ENCODE measurements at places on chromosomes 7 and 10. TPM values are rescaled to one million over a fixed set of nuclear protein-coding genes. Genes with fewer than 3 reads are reported as not detected.
A peak's percentile ranks its signal among the peaks of the same experiment; 100 is the strongest.

GRCh38 chr10:93503075-93503474 is 6.7 kb downstream of the CEP55 start:
- DNase-seq: no peak

DNA sequence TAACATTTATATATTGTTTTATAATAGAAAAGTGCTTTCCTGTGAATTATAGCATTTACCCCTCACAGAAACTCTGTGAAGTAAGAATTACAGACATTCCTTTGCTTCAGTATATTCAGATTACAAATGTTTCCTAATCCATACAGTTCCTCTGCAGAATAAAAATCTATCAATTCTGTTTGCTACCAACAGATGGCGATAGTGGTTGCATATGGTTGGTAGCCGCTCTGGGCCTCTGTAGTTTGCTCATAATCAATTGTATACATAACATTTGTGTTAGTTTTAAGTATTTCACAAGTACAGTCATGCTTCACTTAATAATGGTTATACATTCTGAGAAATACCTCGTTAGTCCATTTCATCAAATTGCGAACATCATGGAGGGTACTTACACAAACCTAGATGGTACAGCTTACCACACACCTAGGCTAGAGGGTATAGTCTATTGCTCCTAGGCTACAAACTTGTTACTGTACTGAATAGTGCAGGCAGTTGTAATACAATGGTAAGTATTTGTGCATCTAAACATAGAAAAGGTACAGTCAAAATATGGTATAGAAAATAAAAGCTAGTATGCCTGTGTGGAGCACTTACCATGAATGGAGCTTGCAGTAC is 94.4 kb upstream of the STEAP4 start:
- no peak for DNase-seq

The MINDY4 gene
- 1.8 TPM for total RNA-seq

The NRAP gene
- total RNA-seq: 0.05 TPM

DNA sequence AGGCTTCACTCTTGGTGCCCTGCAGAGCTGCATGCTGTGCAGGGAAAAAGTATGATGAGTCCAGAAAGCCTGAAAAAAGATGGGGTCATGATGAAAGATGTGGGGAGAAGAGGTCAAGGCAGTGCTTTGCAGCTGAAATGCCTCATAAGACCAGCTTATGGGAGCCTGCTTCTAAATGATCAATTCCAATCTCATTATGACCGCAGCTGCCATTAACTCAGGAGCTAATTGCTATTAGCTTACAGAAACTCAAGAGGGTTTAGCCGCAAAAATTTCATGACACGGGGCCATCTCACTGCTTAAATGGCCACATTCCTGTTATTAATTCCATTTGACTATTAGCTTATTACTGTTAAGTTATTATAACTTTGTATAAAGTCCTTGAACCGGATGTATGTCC is 502.9 kb upstream of the ZMIZ1 start:
- DNase-seq: no peak

The DKK1 gene
- 1.1 TPM for total RNA-seq

The C10orf62 gene
- total RNA-seq: 3.0 TPM

DNA sequence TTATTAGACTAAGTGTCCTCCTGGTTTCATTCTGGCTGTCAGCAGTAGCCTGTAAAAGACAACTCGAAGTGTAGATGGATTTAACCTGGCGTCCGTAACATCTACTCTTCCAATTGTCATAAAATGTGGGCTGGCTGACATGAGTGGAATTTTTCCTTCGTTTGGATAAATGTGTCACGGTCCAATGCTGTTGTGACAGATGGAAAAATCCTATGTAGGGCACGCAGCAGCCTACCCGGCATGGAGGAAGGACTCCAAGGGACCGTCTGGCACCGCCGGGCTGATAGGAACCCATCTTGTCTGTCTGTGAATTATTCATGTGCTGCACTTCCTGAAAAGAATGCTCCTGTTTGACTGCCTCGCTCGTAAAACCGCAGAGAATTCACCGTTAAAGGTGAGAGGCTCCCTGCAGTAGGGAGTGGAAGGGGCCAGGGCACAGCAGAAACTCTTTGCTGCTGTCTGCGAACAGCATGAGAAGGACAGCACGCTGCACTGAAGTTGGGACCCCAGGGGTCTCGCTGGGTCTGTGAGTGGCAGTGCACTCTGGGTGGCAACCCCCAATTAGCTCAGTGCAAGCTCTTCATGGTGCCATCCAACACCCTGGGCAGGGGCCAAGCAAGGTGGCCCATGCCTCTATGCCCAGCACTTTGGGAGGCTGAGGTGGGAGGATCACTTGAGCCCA is 1.6 kb upstream of the ORAI2 start:
- DNase-seq: no peak

GRCh38 chr7:28093623-28094232 is 86.9 kb downstream of the JAZF1 start:
- DNase-seq: peak; percentile 60

GRCh38 chr10:51073453-51074237 is 642 bp upstream of the PRKG1 start:
- no peak for DNase-seq

- DNase-seq: no peak
Measured at GRCh38 chr10:16586358-16587138, 64.9 kb upstream of the C1QL3 start.

GRCh38 chr7:157228864-157229422 is 90.2 kb downstream of the UBE3C start:
- no peak for DNase-seq

DNA sequence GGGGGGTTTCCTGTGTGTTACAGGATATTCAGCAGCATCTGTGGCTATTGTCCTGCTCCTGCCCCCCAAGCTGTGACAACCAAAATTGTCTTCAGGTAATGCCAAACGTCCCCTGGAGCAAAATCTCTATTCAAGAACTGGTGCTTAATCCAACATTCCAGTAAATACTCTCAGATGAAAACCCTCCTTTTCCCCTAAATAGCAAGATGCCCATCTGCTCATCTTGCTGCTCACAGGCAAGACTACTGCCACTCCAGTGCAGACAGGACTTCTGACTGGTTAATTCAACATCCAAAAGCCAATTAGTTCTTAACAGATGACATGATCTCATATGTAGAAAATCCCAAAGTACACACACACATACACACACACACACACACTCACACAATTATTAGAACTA is 20.5 kb upstream of the JAZF1 start:
- no peak for DNase-seq

The PYROXD2 gene
- 4.6 TPM for total RNA-seq

DNA sequence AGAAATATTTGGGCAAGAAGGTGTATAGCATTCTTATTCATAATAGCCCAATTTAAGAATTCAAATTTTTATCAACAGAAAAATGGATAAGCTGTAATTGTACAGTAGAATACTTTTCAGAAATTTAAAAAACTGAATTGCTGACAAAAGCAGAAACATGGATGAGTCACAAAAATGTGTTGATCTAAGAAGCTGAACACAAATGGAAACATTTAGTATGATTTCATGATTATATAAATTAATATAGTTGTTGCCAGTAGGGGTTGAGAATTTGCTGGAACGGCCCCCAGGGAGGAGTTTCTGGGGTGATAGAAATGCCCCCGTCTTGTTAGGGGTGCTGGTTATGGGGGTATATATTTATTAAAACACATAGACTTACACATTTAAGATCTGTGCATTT is 179.1 kb downstream of the KLF6 start:
- no peak for DNase-seq

GRCh38 chr10:71878327-71879034 is 27.4 kb upstream of the PSAP start:
- peak; percentile 61 for DNase-seq

DNA sequence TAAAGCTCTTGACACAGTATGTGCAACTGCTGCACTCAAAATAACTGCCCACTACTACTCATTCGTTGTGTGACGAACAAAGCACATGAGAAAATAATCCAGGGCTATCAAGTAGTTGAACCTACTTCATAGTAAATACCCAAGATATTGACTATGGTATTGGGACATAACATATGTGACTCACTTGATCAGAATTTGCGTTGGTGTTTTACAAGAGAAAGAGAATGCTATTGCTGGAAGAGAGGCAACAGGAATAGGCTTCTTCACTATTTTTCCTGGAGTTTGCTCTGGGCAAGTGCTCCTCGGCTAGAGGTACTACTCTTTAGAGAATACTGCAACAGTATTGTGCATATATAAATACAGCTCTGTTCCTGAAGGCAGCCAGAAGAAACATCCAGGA is 2.5 kb downstream of the DGKB start:
- no peak for DNase-seq

The ST8SIA6 gene
- total RNA-seq: 5.8 TPM

DNA sequence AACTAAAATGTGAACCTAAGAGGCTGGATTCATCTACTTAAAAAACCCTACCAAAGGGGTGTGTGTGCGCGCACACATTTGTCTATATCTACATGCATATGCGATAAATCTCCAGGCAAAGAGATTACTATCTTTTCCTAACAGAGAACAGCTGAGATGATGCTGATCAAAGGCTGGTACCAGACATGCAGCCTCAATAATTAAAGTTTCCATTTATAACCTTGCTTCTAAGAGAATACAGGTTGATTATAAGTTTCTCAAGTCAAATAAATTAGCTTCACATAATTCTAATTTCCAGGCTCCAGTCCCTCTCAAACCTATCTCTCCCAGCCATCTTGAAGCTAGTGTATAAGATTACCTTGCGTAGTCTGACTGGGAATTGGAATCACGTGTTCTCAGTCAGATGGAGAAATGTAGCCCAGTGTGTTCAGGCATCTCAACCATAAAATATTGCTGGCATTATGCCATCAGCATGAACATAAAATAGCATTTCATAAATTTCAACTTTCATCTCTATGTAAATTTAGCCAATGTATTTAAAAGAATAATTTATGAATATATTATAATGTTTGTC is 1062.0 kb downstream of the XPNPEP1 start:
- no peak for DNase-seq

The CFAP46 gene
- total RNA-seq: 0.59 TPM

DNA sequence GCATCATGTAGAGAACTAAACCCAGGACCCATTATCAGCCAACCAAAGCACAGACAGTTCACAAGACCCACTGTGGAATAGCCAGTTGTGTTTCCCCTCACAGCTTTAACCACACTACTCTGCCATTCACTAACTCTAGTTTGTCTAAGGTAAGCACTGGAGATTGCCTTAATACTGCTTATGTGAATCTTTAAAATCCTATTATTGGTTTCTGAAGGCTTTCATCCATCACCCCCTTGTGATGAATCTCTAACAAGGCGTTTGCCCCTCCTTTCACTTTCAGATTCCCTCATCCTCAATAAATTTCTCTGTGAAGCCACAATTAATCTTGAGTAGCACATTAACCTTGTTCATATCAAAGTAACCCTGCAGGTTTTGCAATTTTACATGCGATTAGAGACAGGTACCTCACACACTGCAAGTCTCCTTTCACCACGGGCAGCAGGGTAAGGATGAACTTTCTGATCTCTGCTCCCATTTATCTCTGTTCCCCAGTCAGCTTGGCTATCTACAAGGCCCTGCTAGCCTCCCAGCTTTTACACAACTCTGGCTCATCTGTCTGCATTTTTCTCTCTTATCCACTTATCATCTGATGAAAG is 785.6 kb downstream of the REEP3 start:
- DNase-seq: no peak

All from liver (tissue), 10 donors.